ENCODE measurements at places on chromosomes 2 and 18.

- no peak for DNase-seq
These were observed 163.0 kb downstream of the DDX1 start for GRCh38 chr2:15754703-15755099.

DNA sequence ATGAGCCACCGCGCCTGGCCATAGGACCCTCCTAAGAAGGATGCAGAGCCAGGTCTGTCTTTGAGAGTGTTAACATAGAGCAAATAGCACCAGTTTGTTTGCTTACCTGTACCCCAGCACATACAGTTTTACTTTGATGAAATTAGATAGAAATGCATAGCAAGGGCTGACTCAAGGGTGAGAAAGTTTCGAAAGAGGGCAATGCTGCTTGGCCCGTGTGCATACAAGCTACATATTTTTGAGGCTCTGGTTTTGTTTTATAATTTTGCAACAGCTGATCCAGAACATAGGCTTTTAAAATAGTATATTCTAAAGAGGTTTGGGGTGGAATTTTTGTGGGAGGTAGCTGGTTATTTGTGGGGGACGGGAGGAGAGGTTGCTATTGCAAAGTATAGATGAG, 151.7 kb downstream of the MCFD2 start:
- DNase-seq = no peak

DNA sequence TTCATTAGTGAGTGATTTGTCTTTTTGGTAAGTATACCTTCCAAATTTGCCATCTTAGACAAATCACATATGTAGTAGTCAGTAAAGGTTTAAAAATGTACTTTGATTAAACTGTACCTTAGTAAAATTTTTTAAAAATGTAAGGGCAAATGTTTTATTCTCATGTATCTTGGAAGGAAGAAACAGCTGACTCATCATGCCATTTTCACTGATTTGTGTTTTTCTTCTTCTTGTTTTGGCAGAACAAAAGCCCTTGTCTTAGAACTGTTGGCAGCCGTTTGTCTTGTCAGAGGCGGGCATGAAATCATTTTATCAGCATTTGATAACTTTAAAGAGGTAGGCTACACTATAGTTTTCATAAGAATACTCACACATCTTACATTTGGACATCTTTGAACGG, 136.5 kb downstream of the PRPF40A start:
- no peak for DNase-seq

- no peak for DNase-seq
These were observed 5.4 kb downstream of the VIT start for GRCh38 chr2:36701918-36702317.

DNA sequence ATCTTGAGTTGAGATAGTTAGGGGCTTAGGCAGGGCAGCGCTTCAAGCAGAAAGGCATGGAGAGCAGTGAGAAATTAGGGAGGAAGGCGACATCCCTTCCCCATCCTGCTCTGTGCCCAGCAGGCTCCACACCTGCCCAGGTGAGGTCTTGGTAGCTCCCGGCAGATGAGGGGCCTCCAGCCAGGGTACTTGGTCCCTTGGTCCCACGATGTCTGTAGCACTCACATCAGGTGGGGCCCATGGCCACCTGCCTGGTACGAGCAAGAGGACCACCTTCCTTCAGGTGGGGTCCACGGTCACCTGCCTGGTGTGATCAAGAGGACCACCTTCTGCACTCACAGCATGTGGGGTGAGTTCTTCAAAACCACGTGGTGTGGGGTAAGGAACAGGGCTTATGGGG, 91.2 kb downstream of the GALR1 start:
- DNase-seq = no peak

GRCh38 chr2:203797712-203798111, 69.9 kb upstream of the CTLA4 start:
- no peak for DNase-seq

DNA sequence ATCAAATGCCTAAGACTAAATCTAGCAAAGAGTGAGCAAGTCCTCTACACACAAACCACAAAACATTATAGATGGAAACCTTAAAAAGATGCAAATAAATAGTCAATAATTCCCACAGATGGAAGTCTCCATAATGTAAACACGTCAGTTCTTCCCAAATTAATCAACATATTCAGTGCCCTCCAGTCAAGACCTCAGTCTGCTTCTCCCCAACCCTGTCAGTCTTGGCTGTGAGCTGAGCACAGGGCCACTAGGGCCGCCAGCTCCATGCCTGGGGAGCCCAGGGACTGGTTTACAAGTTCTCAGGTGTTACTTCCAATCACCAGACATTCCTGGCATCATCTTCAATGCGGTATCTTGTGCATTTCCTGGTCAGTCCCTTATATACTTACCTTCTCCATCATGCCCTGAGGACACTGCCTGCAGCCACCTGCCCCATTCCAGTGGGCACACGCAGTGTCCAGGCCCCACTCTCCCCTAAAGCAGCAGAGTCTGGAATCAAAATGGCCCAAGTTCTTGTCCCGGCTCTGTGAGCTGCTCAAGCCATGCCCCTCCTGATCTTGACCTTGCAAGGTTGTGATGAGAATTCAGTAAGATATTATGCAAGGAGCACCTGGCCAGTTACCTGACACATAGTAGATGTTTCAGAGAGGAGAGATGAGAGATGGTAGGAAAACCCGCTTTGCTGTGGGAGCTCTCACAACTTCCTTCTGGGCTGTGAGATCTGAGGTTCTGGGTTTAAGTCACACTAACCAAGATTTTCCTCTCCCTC, 207.9 kb upstream of the RAB6C start:
- DNase-seq = no peak

- DNase-seq = no peak
These were observed 564 bp upstream of the TTR start for GRCh38 chr18:31591113-31591512.

GRCh38 chr2:114960389-114960788, 517.9 kb downstream of the DPP10 start:
- no peak for DNase-seq

DNA sequence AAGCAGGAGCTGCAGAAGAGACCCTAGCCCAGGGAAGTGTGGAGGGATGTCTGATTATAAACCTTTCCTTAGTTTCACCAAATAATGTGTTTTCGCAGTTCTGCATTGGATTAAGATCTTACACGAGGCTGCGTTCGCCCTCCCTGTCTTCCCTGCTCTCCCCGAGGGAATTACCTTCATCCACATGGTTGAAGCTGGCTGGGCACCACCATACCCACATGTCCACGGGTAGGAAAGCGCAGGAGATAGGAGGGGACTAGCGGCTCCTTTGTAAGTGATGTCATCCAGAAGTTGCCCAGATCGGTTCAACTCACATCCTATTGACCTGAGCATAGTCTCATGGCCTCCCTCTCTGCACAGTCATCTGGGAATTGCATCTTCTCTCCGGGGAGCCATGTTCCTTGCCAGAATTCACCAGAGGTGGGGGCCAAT, 1.1 kb downstream of the TTL start:
- DNase-seq = no peak

DNA sequence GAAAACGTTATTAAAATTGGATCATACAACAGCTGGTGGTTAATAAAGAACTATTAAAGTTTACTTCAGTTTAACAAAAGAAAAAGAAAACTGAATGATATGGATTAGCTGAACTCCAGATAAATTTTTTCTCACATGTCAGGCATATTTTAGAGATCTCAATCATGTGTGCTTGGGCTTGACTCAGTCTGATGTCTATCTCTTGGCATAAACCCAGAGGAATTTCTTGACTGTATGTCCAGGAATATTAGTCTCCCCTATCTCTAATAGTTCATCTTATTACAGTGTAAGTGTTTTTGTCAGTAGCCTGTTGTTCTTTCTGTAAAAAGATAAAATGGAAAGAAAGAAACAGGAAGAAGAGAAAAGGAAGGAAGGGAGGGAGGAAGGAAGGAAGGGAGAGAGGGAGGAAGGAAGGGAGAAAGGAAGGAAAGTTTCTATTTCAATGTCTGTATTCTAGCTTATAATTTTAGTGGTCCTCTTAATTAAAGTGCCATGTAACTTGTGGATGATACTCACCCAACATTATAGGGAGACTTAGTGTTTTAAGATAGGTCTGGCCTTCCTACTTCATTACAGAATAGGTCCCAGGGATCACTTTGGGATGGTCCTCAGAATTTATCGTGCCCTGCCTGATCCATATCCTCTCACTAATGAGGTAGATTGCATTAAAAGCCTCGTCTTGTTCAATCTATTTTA, 99.7 kb upstream of the UGP2 start:
- no peak for DNase-seq

- no peak for DNase-seq
These were observed 12.9 kb upstream of the ETAA1 start for GRCh38 chr2:67384123-67384822.

GRCh38 chr2:172782506-172783164, 47.0 kb downstream of the RAPGEF4 start:
- DNase-seq = no peak

DNA sequence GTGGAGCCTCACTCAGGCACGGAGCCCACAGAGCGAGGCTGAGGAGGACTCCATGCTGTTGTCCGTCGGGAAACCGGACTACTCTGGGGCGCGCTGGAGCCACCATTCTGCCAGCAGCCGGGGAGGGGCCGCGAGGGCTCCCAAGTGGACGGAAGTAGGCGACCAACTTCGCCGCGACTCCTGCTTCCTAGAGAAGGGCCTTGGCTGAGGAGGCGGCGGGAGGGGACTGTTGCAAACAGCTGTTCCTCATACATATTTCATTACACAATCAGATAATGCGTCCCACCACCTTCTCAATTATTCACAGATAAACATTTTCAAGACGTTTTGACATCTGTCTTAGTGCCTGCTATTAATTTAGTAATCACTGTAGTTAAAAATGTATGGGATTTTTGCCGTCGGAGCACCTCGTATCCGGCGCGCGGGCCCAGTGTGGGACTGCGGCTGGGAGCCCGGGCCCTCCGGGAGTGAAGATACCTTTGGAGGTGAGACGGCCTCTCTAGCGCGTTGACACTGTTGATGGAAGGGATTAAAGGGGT, 11.7 kb upstream of the SIX3 start:
- no peak for DNase-seq

DNA sequence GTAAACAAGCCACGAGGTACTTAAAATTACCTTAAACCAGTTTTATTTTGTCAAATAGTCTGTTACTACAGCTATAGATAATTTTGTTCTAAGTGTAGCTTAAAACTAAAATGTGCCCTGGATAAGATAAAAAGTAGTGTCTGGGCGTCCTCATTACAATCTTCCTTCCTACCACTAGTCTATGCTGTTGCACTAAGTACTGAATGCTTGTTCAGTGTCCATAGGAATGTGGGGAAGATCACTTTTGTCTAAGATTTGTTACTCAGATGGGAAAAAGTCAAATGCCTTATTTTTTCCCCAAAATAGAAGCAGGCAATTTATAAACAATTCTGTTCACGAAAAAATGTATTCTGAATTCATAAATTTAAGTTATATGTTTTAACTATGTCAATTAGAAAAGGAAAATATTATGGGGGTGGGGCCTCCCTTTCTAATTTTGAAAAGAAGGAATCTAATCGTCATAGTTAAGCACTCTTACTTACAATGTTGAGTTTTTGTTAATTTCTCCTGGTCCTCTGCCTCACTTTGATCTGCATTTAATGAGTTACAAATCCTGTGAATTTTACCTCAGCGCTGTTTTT, 140.4 kb upstream of the VRK2 start:
- no peak for DNase-seq

- no peak for DNase-seq
These were observed 440 bp upstream of the UGGT1 start for GRCh38 chr2:128090575-128090944.

GRCh38 chr2:157559061-157559460, 69.6 kb downstream of the ACVR1C start:
- no peak for DNase-seq

GRCh38 chr18:58252166-58252565, 208.1 kb downstream of the NEDD4L start:
- no peak for DNase-seq

- no peak for DNase-seq
These were observed 73.6 kb downstream of the RND3 start for GRCh38 chr2:150413910-150414309.

GRCh38 chr2:24512404-24512803, 21.4 kb downstream of the NCOA1 start:
- no peak for DNase-seq

DNA sequence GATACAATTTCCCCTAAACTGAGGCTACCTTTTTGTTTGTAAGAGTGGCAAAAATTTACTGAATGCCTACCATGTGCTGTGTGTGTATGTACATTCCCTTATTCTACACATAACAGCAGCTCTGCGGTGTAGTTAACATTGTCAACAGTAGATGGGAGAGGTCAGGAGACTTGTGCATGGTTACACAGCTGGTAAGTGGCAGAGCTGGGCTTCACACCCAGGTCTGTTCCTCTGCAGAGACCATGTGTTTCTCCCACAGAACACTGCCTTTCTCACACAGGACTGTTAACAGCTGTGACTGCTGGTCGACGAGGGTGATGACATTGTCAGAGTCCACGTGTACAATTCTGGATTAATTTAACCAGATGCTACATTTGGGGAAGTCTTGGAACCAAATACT, 49.1 kb downstream of the EML6 start:
- no peak for DNase-seq

DNA sequence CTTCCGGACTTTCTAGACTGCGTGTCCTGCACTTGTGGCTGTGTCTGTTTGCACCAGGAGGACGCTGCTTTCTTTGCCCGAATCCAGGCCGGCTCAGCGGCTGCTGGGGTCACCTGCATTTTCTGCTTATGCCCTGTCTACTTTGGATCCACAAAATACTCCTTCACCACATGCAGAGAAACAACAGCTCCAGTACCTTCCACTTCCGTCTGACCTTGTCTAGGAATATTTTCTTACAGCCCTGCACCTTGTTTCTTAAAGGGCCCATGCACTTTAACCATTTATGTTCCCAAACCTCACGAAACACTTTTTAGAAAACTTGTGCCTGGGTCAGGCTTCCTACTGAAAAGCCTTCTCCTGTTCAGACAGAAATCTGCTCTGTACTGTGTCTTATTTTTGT, 129.4 kb upstream of the NCK2 start:
- DNase-seq = no peak

GRCh38 chr2:168961450-168962229, 60.5 kb downstream of the G6PC2 start:
- DNase-seq = no peak

- no peak for DNase-seq
These were observed 103.0 kb downstream of the EHBP1 start for GRCh38 chr2:62808554-62808953.

GRCh38 chr2:171811245-171811628, 82.8 kb downstream of the SLC25A12 start:
- DNase-seq = no peak

- DNase-seq = no peak
These were observed 2.5 kb downstream of the IGFBP5 start for GRCh38 chr2:216692636-216693413.

DNA sequence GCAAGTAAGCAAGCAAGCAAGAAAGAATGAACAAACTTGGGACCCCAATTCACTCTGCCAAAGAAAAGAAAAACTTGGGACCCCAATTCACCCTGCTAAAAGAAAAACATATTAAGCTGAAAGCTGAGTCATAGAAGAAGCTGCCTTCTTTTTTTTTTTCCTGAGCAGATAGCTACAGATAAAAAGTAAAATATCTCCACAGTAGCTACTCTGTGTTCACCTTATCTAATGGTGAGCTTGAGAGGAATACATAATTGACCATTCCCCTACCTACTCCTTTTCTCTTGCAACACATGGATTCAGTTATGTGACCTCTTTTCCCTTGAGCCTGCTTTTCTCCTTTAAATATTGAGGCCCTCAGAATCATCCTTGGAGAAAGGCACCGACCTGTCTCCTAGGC, 63.0 kb downstream of the MCFD2 start:
- no peak for DNase-seq

GRCh38 chr2:121527009-121527682, 3.5 kb upstream of the RNU4ATAC start:
- DNase-seq = no peak
